ENCODE measurements at places on chromosomes 6 and 20.

GRCh38 chr6:107318100-107318736 is 141.1 kb downstream of the PDSS2 start:
- DNase-seq: peak; percentile 64

- DNase-seq: no peak
These were observed 316.0 kb downstream of the QKI start for GRCh38 chr6:163730246-163731210.

- no peak for DNase-seq
These were observed 4.1 kb downstream of the MYLK4 start for GRCh38 chr6:2746557-2747061.

- no peak for DNase-seq
These were observed 32.2 kb downstream of the PYGB start for GRCh38 chr20:25280051-25280573.

- DNase-seq: no peak
These were observed 53.6 kb upstream of the SIRPA start for GRCh38 chr20:1841554-1842140.

Data from HCEC 1CT (cell line).